ENCODE measurements at places on chromosomes 3 and 15. TPM values are rescaled to one million over a fixed set of nuclear protein-coding genes. Genes with fewer than 3 reads are reported as not detected.

DNA sequence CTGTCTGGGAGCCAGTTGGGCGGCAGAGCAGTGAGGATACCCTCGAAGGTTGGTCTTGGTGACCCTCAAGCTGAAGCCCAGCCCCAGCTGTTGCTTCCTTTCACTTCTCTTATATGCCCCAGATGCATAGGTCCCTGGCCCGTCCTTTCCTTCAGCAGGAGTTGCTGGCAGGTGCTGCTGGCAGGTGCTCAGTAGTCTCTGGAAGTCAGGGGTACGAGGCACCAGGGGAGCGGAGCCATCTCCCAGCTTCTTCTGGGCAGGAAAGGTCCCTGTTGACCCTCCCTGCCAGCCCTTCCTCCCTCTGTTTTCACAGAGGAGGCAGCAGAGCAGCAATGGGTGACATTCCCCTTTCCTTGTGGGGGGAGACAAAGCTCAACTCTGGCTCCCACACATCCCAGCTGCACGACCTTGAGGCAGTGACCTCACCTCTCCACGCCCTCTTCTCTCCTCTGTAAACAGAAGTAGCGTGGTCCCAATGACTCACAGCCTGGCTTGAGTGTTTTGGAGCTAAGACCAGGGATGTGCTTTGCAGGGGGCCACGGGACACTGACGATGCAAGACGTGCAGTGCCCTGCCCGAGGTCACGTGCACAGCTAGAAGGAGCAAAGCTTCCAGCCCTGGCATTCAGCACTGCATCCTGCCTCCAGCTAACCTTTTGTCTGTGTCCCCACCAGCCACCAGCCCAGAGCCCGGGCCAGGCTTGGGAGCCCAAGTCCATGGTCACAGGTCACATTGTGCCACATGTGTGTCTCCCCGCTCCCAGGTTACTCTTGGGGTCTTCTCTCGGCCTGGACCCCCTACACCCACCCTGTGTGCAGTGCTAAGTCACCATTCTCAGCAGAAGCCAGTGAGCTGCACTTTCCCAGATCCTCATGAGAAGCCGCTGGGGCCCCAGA, 49.7 kb downstream of the SLC6A6 start:
- no peak for DNase-seq

- no peak for DNase-seq
Observed at GRCh38 chr3:156038869-156039268, 81.5 kb upstream of the KCNAB1 start.

Gene GNB5
- 11.7 TPM for total RNA-seq

DNA sequence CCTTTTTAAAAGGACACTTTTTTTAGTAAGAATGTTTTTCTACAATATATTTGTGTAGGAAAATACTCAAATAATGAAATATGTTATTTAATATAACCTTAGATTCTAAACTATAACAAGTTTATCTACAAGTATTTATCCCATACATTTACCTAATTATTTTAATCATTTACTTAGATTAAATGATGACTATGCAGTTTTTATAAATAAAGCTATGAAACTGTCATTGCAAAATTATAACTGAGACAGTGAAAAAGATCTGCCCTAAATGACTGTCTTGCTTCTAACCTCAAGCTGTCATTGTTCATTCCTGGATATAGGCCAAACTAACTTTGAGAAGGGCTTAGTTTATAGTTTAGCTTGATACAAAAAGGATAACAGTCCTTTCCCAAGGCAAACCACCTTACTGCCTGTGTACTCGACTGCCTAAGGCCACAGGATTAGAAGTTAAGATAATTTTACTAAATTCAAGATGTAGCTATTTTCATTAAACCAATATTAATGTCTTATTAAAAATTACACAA, 84.1 kb downstream of the GLDN start:
- no peak for DNase-seq

Gene GOLGA6L4
- 8.3 TPM for total RNA-seq

Gene CLDN16
- total RNA-seq, result not detected

GRCh38 chr3:41532976-41533375, 333.7 kb downstream of the CTNNB1 start:
- no peak for DNase-seq

DNA sequence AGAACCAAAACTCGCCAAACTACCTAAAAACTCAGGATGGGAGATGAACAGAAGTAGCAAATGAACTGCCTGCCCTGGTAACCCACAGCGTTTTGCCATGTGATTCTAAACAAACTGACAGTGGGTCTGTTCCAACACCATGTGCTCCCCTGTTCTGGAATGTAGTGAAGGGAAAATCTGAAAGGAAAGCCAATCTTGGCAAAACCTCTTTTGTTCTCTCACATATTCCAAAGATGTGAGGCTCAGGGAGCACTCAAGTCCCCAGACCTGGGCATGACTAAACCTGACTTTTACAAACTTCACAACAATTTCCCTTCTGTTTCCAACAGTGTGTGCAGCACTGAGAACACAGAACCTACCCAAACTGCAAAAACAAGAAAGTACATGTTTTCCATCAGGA, 116.1 kb downstream of the IMPG2 start:
- no peak for DNase-seq

Gene NTRK3
- total RNA-seq, result 6.4 TPM

Gene SSUH2
- 0.21 TPM for total RNA-seq

- no peak for DNase-seq
Observed at GRCh38 chr3:156036258-156037053, 83.9 kb upstream of the KCNAB1 start.

DNA sequence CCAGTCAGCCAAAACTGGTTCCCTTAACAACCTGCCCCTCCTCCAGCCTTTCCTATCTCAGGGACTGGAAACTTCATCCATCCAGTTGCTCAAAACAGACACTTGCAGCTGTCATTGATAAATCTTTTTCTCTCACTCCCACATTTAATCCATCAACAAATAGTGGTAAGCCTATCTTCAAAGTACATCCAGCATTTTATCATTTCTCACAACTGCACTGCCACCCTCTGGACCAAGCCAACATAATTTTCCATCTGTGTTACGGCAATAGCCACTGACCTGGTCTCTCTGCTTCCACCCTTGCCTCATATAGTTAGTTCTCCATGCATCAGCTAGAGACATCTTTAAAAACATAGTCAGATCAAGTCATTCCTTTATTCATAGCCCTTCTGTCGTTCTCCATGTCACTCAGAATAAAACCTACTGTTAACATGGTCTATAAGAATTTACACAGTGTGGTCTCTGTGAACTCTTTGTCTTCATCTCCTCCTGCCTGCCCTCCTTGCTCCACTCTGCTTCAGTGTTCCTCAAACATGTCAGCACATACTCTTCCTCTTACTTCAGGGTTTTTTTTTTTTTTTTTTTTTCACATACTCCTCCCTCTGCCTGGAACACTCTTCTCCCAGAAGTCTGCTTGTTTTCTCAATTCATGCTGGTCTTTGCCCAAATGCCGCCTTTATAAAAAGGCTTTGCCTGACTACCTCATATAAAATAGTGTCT, 102.5 kb upstream of the COL6A5 start:
- DNase-seq, result no peak

GRCh38 chr15:41104234-41104633, 11.8 kb downstream of the INO80 start:
- DNase-seq, result no peak

- DNase-seq, result no peak
Observed at GRCh38 chr15:52551762-52552161, 17.1 kb downstream of the ARPP19 start.

DNA sequence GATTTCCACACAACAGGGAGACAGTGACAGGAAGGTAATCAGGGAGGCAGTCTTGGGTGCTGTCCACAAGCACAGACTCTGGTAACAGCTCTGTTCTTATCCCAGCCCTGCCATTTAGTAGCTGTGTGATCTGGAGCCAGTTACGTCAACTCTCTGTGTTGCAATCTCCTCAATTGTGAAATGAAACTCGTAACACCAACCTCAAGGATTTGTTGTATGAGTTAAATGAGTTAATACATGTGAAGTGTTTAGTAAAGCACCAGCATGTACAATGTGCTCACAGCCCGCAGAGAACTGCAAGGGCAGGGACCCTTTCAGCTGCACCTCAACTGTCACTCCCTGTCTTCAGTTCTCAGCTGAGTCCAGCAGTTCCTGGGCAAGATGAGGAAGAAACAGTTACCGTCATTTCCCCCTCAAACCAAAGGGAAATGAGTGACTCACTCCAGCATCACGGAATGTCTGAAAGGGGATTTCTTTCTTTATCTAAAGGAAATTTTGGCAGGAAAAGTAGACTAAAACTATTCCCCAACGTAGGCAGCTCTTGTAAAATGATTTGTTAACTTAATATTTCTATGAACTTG, 39.9 kb upstream of the MB21D2 start:
- no peak for DNase-seq

GRCh38 chr15:60809375-60809774, 330.4 kb upstream of the ICE2 start:
- no peak for DNase-seq

GRCh38 chr15:80404057-80404760, at the start of gene ARNT2:
TSS of gene ARNT2 (plus strand) at chr15:80404382. CDS start at chr15:80404516, 134 bp downstream.
- peak; percentile 26 for DNase-seq

- DNase-seq, result no peak
Observed at GRCh38 chr3:194348354-194348753, 2.8 kb downstream of the CPN2 start.

- DNase-seq, result peak; percentile 85
Observed at GRCh38 chr3:181709537-181710279, 2.0 kb upstream of the SOX2 start.

DNA sequence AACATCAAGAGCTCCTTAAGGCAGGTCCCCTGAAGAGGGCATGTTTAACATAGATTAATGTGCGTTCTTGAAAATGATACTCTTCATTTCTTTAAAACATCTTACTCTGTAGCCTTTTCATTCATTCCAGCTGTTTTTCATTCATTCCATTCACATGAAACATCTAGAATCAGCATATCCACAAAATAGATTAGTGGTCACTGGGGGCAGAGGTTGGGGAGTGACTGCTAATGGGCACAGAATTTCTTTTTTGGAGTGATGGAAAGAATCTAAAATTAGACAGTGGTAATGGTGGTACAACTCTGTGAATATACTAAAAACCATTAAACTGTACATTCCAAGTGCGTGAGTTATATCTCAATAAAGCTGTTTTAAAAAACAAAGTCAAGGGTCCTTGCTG, 15.4 kb upstream of the CXCR6 start:
- no peak for DNase-seq

Gene PRR20G
- not detected for total RNA-seq

Gene FOXL2
- 6.8 TPM for total RNA-seq

DNA sequence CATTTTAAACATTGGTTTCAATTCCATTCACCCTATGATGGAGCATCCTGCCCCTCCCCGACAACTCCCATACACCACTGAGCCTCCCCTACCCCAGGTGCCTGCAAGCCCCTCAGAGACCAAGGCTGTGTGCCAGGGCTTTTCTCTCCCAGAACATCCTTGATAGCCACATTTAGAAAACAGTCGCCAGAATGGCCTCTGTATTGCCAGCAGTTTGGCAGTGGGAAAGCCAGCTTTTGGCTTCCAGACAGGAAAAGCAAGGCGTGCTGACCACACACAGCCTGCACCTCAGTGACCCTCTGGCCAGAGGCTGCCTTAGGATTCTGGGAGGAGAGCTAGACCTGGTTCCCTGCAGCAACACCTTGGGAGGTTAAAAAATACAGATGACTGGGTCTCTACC, 18.2 kb upstream of the HRH1 start:
- DNase-seq, result no peak

Gene PLSCR2
- not detected for total RNA-seq

DNA sequence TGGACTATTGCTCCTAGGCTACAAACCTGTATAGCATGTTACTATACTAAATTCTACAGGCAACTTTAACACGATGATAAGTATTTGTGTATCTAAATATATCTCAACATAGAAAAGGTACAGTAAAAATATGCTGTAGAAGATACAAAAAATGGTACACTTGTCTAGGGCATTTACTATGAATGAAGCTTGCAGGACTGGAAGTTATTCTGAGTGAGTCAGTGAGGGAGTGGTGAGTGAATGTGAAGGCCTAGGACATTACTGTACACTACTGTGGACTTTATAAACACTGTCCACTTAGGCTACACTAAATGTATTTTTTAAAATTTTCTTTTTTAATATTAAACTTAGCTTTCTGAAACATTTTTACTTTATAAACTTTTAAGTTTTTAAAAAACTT, 140.5 kb upstream of the SGO1 start:
- DNase-seq, result no peak

GRCh38 chr15:29698030-29698701, 124.1 kb downstream of the TJP1 start:
- no peak for DNase-seq

Gene SCAMP2
- total RNA-seq, result 56.1 TPM

DNA sequence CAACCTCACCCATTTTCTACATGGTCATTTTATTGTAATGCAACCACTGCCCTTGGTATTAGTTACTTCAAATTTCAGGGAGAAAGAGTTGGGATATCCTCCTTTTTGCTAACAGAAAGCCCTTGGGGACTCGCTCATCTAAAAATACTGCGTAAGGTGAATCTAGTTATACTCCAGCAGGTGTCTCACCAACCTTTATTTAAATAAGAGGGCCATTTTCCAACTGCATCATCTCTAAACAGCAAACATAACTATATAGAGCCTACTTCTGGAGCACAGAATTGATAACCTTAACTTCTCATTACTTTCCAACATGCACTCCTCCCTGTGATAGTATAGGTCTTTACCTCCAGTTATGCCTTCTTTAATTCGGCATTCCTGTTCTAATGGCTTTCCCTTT, 77.5 kb downstream of the TBL1XR1 start:
- no peak for DNase-seq

DNA sequence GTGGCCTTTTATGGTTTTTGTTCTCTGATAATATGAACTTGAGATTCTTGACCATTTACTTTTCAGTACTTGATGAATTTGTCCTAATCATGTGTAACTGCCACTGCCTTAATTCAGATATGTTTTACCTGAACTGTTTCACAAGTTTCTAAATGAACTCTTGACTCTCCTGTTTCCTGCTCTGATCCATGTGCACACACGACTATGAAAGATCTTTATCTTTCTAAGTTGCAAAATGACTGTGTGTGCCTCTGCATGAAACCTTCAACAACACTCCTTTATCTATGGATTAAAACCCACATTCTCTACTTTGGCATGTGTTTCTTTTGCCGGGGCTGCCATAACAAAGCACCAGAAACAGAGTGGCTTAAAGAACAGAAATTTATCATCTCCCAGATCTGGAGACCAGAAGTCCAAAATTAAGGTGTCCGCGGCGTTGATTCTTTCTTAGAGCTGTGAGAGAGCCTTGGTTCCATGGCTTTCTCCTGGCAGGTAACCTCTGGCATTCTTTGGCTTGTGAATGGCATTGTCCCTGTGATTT, 275.0 kb downstream of the ADAMTSL3 start:
- no peak for DNase-seq

DNA sequence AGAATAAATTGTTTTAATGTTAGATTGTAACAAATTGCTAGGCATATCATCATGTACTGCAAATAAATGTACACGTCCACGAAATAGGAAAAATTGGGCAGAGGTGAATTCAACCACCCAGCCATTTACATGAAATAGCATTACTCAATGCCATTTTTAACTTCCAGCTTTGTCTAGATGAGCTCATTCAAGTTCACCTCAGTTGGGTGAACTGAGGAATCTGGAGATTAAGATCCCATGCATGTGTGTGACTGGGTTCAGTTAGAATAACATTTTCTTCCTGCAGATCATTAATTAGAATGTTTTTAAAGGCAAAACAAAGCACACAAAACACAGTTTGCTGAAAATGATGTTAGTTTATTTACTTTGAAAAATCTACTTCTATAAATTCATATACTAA, 767.8 kb upstream of the GOLIM4 start:
- DNase-seq, result no peak

Measured in endothelial cell (in vitro differentiated cells).